Left ventricle myocardium inferior (tissue), 1 donor: ENCODE measurements at places on chromosomes 12 and 14. TPM values are rescaled to one million over a fixed set of nuclear protein-coding genes. Genes with fewer than 3 reads are reported as not detected.

BAZ2A gene
- 39.1 TPM for total RNA-seq

MRPL52 gene
- total RNA-seq: 110 TPM

DNA sequence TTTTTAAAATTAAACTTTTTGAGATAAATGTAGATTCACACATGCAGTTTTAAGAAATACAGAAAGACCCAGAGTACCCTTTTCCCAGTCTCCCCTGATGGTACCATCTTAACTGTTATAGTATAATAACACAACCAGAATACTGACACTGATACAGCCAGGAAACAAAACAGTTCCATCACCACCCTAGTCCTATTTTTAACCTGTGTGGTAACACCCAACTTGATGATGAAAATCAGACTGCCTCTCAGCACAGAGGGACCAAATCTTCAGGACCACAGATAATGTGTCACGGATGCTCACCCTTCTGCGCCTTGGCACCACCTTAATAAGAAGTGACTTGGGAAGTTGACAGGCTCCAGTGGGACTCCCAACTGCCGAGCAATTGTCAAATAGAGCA, 18.1 kb downstream of the FBXO21 start:
- H3K27me3 ChIP-seq: no peaks in the 10 kb centered on the region
- H3K36me3 ChIP-seq: peaks cover 96% of the 10 kb centered on the region
- no peak for DNase-seq
- H3K27ac ChIP-seq: no peak overlapping the region
- H3K4me1 ChIP-seq: no peaks in the 10 kb centered on the region
- H3K4me3 ChIP-seq: no peak overlapping the region

DNA sequence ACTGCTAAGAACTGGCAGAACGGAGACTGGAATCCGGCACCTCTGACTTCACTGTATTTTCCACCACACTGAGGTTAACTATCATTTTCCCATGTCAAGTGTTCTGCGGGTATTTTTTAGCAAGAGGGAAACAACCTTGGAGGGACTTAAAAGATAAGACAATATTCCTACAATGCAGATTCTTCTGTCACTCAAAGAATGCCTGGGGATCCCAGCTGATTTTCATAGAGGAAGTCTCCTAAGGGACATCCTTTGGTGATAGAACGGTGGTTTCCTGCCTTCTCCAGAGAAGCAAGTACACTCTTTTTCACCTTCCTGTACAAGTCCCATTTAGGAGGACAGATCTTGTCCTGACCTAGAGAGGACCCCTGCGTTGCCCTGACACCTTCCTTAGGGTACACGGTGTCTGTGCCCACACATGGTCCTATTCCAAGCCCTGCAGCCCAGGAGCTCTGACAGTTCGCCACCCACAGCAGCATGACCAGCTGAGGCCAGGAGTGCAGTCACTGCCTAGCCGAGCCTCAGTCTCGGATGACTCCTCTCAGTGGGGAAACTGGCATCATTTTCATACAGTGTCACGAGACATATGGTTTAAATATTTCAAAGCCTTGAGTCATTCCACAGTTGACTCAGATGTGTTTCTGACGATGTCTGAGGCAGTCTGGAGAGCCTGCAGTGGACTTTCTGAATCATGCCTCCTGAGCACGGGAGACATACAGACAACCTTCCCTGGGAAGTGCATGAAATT, 181.3 kb upstream of the FKBP4 start:
- H3K27ac ChIP-seq: peak overlapping the region; percentile 36
- peaks cover 82% of the 10 kb centered on the region for H3K36me3 ChIP-seq

- peak overlapping the region; percentile 90 for H3K27ac ChIP-seq
- no peak for DNase-seq
- peaks cover 66% of the 10 kb centered on the region for H3K4me1 ChIP-seq
- no peaks in the 10 kb centered on the region for H3K36me3 ChIP-seq
Observed at GRCh38 chr14:22981876-22982476, 375 bp downstream of the AJUBA start.

DNA sequence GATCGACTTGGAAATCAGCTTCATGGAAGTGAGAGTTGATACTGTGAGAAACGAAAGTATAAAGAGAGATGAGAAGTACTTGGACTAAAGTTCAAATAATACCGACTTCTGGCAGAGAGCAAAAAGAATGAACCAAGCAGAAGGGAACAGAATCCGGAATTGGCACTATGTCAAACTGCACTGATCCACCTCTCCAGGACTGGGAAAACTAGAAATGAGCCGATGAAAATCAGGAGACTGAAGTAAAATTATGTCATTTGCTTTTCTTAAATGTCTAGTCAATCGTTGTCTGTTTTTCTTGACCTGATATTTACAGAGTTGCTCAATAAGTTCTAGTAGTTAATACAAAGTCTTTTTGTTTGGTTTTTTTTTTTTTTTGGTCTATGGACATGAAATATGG, 163.0 kb upstream of the FOXG1 start:
- H3K36me3 ChIP-seq: no peaks in the 10 kb centered on the region
- H3K4me1 ChIP-seq: no peaks in the 10 kb centered on the region
- no peaks in the 10 kb centered on the region for H3K27me3 ChIP-seq

DNA sequence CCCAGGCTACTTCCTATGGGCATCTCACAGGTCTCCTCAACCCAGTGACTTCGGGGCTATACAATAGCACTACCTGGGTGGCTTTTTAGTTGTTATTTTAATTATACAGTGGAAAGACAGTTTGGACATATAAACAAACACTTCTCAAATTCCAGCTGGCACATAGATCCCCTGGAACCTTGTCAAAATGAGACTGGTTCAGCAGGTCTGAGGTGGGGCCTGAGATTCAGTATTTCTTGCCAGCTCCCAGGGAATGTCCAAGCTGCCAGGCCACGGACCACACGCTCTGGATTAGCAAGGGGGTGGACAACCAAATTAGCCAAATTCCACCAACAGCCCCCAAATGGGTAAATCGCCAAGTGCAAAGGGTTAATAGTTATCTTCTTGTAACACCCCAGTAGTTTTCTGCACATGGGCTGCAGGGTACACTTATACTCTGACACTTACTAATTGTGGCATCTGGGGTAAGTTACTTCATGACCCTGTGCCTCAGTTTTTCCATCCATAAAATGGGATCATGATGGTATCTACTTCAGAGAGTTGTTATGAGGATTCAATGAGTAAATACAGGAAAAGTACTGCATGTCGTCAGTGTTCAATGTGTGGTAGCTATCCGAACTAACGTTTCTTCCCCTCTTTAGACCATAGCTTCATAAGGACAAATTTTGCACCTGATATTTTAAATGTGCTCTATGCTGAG, 789.4 kb upstream of the TBX3 start:
- H3K4me3 ChIP-seq: no peak overlapping the region
- H3K27me3 ChIP-seq: peaks cover 10% of the 10 kb centered on the region
- H3K36me3 ChIP-seq: no peaks in the 10 kb centered on the region
- no peak overlapping the region for H3K27ac ChIP-seq
- no peak for DNase-seq

DNA sequence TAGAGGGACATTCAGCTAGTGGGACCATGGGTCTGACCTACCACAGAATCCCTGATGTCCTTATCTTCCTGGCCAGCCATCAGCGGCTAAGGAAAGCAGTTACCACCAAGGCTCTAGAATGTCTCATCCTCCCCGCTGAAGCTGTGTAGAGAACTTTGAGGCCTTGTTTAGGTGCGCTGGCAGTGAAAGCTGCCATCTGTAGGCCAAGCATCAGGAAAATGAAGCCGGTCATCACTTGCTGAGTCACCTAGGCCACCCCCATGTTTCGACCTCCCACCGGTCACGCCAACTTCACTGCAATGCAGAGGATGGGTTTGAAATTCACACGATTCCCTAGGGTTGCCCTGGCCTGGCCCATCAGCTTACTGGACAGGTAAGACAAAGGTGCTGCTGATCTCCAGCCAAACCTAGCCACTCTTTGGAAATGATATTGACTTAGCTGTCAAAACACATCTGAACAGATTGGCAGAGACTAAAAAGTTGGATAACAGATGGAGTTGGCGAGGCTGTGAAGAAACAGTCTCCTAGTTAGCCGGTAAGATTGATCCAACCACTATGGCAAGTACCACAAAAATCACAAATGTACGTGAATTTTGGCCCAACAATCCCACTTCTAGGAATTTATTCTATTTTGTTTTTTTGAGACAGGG, 52.0 kb downstream of the NOS1 start:
- H3K4me1 ChIP-seq: no peaks in the 10 kb centered on the region
- H3K27ac ChIP-seq: no peak overlapping the region
- H3K27me3 ChIP-seq: peaks cover 4% of the 10 kb centered on the region

GRCh38 chr14:100813291-100813690, 12.6 kb upstream of the MEG3 start:
- DNase-seq: no peak
- no peak overlapping the region for H3K4me3 ChIP-seq
- H3K36me3 ChIP-seq: no peaks in the 10 kb centered on the region
- H3K4me1 ChIP-seq: no peaks in the 10 kb centered on the region
- peaks cover 80% of the 10 kb centered on the region for H3K27me3 ChIP-seq

DNA sequence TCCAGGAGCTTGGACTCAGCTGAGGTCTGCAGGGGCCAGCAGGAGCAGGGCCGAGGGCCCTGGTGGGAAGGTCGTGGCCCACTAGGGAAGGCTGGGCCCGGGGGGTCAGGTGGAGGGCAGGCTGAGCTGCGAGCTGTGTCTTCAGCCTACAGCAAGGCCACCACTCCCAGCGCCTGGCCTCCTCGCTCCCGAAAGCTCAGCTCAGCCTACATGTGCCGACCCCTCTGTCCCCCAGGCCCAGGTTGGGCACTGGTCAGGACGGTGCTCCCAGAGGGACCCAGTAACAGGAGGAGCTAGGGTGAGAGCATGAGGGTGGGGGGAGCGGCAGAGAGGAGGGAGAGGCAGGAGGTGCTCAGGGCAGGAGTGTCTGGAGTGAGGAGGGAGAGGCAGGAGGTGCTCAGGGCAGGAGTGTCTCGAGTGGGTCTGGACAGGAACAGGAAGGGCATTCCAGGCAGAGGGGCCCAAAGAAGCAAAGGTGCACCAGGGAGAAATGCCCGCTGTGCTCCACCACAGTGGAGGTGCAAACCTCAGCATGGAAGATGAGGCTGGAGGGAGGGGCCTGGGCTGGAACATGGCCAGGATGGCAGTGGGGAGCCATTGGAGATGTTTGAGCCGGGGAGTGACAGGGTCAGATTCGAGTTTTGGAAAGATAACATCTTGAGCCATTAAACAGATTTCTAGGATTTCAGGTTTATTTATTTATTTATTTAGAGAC, 29.1 kb upstream of the GPR132 start:
- H3K27ac ChIP-seq: peak overlapping the region; percentile 91
- peak overlapping the region; percentile 85 for H3K4me3 ChIP-seq
- no peaks in the 10 kb centered on the region for H3K36me3 ChIP-seq

DNA sequence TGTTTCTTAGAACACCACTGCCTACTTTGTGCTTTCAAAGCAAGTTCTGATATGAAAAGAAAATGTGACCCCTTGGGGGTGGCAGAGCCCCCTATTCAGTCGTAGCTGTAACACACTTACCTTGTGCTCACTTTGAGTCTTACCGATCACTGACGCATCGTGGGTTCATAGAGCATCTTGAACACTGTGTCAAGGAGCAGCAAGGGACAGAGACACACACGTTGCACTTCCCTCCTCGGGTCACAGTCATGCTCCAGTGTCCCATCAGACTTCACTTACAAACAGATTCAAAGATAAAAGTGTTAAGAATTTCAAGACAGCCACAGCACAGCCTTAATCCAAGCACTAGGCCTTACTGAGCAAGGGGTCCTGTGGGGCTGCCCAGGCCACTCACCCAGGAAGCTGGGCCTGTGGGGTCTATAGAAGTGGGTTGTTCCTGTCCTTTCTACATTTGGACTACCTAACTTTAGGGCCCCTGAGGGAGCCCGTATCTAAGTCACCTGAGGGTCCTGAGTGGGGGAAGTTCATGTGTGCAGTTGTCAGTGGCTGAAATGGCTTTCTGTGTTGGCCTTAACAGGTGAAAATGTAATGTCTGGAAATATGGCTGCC, 75.4 kb upstream of the BDKRB2 start:
- H3K36me3 ChIP-seq: no peaks in the 10 kb centered on the region
- H3K4me3 ChIP-seq: no peak overlapping the region
- H3K27ac ChIP-seq: no peak overlapping the region

- no peak overlapping the region for H3K4me3 ChIP-seq
- no peaks in the 10 kb centered on the region for H3K27me3 ChIP-seq
- peaks cover 15% of the 10 kb centered on the region for H3K36me3 ChIP-seq
Observed at GRCh38 chr12:51200806-51201205, 17.1 kb downstream of the POU6F1 start.

DNA sequence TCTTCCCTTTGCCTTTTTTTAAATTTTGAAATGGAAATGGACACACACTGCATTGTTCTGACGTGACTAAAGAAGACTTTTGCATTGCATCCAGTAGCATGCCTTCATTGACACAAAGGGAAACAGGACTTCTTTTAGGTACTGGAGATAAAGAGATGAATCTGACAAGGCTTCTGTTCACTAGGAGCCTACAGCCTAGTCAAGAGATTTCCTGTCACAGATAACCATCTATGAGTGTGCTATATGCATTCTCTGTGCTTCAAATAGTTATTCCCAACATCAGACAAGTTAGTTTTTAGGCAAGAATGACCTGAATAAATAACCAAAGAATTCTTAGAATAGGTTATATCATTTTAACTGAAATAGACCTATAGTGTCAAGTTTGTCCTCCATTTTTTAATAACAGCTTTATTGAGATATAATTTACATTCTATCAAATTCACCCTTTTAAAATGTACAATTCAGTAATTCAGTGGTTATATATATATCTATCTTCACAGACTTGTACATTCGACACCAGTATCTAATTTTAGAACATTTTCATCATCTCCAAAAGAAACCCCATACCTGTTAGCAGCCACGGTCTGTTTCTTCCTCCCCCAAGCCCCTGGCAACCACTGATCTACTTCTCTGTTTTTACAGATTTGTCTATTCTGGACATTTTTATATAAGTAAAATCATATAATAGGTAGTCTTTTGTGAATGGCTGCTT, 122.7 kb downstream of the TTLL5 start:
- peak overlapping the region; percentile 44 for H3K27ac ChIP-seq

DNA sequence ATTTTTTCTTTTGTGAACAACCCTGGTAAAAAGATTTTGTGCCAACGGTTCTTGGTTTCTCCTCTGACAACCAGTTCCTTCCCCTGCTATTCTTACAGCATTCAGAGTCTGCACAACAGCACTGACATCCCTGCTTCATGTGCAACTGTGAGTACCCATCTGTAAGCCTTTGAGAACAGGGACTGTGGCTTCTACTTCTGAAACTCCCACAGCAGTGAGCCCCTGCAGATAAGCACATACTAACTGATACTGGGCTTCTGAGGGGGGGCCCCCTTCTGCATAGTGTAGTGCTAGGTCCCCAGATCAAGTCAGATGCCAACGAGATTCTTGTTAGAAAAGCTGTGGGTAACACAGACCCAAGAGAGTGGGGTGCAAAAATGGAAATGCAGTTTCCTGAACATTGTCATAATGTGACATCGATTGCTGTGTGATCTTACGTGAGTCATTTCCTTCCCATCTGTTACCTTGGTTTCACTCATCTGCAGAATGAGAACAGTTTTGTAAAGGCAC, 11.1 kb upstream of the NINJ2 start:
- no peak overlapping the region for H3K4me3 ChIP-seq
- H3K4me1 ChIP-seq: peaks cover 15% of the 10 kb centered on the region
- DNase-seq: no peak
- H3K27me3 ChIP-seq: no peaks in the 10 kb centered on the region
- H3K27ac ChIP-seq: no peak overlapping the region
- H3K36me3 ChIP-seq: no peaks in the 10 kb centered on the region

GRCh38 chr14:104477666-104478380, 101.7 kb upstream of the C14orf180 start:
- no peaks in the 10 kb centered on the region for H3K36me3 ChIP-seq
- no peaks in the 10 kb centered on the region for H3K4me1 ChIP-seq
- H3K27me3 ChIP-seq: peaks cover 67% of the 10 kb centered on the region
